ENCODE measurements at places on chromosomes 5 and 9. TPM values are rescaled to one million over a fixed set of nuclear protein-coding genes. Genes with fewer than 3 reads are reported as not detected.

Gene PCDHGC3
- total RNA-seq = 6.9 TPM

Gene TLX3
- total RNA-seq = not detected

GRCh38 chr5:1008451-1009358 is at the start of gene NKD2:
TSS of gene NKD2 (plus strand) at chr5:1008802. CDS start at chr5:1009058, 256 bp downstream.
- peak; percentile 45 for DNase-seq

DNA sequence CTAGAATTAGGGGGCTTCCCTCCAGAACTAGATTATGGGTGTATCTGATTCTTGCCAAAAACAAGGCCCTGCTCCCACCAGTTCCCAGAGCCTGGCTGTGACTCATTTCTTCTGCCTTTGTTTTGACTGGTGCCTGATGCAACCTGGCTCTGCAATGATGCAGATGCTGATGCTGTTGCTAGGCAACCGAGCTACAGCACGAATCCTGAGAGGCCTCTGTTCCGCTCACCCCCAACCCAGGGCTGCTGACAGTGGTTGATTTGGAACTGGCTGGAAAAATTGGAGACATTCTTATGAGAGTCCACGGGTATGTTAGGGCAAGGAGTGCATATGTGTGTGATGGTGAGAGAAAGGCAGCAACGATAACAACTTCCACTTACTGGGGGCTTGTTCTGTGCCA is 100.3 kb downstream of the NSG2 start:
- DNase-seq = no peak

- no peak for DNase-seq
Measured at GRCh38 chr9:80796632-80797031, 892.7 kb downstream of the TLE1 start.

GRCh38 chr9:18907927-18908625 is 124.9 kb downstream of the SAXO1 start:
- DNase-seq = no peak

Gene CREB3
- 35.2 TPM for total RNA-seq

DNA sequence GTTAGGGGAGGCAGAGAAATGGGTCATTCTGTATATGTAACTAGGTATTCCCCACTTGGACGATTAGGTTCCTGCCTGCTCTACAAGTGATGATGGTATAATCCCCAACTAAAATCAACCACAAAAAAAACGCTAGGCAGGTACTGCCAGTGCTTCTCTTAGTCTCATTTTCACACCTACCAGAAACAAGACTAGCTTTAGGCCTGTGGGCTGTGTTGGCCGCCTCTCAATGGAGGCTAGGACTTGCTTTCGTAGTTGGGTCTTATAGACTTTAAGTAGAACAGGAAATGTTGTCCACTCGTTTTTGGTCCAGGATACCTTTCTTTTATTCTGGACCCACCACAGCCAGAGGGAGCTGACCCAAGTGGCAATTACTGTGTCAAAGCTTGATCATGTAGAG is 111.8 kb downstream of the UNC13B start:
- no peak for DNase-seq

- no peak for DNase-seq
Measured at GRCh38 chr9:129323376-129323998, 145.4 kb upstream of the IER5L start.

- DNase-seq = no peak
Measured at GRCh38 chr9:123834889-123835562, 94.9 kb downstream of the DENND1A start.

GRCh38 chr5:86971034-86971571 is 296.6 kb upstream of the RASA1 start:
- DNase-seq = no peak

DNA sequence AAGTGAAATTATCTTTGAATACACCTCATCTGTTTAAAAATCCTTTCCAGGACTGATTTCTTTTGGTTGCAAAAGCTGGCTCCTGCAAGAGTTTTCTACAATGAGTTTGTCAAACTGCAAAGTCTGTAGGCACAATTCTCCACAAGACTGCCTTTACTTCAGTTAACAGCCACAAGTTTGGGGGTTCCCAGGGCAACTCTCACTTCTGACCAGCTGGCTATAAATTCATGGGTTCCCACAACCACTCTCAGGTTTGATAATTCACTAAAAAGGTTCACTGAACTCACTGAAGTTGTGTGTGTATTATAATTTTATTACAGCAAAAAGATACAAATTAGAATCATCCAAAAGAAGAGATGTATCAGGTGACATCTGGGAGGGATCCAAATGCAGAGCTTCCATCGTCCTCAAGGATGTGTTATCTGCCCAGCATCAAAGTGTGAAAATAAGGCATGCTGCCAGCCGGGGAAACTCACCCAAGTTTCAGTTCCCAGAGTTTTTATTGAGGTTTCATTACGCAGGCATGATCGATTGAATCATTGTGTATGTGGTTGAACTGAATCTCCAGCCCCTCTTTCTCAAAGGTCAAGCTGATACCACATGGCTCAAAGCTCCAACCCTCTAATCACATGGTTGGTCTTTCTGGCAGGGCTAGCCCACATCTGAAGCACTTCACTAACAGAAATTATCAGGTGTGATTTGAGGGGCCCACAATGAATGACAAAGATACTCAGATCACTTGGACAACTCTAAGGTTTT is 19.0 kb upstream of the PSIP1 start:
- DNase-seq = no peak

DNA sequence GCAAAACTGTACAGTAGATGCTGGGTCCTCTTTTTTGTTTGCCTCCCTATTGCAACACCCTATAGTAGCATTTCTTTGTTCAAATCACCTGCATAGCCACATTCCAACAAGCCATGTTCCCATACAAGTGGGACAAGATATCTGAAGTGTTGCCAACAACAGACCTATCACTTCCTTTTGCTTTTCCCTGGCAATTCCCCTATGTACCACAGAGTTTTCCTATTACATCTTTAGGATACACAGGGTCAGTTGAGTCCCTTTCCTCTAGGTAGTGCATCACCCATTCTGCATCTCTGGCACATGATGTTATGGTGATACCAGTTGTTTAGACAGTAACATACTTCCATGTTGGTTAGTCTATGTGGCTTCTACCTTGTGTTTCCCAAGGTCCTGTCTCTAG is 125.1 kb upstream of the FBXL7 start:
- no peak for DNase-seq

DNA sequence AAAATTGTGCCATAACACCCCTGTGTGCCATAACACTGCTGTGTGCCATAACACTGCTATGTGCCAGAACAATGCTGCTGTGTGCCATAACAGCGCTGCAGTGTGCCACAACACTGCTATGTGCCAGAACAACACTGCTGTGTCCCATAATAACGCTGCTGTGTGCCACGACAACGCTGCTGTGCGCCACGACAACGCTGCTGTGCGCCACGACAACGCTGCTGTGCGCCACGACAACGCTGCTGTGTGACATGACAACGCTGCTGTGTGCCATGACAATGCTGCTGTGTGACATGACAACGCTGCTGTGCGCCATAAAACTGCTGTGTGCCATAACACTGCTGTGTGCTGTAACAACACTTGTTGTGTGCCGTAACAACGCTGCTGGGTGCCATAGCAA is 25.9 kb downstream of the CFAP90 start:
- DNase-seq = no peak

Gene LRRTM2
- total RNA-seq = 0.17 TPM

DNA sequence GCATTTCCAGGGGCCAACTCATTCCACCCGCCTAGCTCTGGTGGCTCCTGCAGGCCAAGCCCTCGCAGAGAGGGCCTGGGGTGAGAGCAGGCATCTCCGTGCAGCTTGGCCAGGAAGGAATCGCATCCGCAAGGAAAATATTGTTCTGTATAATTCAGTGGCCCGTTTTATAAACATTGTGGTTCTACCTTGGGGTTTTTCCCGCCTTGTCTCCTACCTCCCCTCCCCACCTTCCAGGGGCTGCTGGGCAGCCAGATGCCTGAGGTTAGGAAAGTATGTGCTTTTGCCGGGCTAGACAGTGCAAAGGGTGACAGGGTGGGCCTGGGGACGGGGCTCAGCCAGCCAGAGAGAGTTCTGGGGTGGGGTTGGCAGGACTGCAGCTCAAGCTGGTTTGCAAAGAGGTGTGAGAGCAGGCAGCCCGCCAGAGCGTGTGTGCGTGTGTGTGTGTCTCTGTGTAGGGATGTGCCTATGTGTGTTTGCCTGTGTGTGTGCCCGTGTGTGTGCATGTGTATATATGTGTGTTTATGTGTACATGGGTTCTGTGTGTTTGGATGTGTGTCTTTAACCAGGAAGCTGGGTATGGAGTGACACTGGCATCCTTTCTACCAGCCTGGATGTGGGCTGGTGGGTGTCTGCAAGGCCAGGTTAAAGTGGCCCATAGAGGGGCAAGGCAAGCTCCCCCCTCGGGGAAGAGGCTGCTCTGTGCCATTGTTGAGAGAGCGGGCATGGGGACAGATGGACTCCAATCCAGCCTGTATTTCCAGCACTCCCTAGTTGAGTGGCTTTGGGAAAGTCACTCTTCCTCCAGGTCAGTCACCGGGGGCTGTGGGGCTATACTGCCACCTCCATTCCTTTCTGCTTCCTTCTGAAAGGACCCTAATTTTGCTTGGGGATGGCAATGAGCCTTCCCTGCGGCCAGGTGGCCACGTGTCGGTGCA is 10.6 kb upstream of the SLC2A6 start:
- DNase-seq = no peak

Gene LOX
- 11.8 TPM for total RNA-seq

- DNase-seq = no peak
Measured at GRCh38 chr5:83703059-83703458, 17.6 kb downstream of the HAPLN1 start.

GRCh38 chr5:160207061-160207460 is 22.2 kb upstream of the FABP6 start:
- no peak for DNase-seq

Gene C7
- total RNA-seq = 76.1 TPM

Gene C6
- 387 TPM for total RNA-seq

Gene SPATA31A1
- total RNA-seq = not detected

DNA sequence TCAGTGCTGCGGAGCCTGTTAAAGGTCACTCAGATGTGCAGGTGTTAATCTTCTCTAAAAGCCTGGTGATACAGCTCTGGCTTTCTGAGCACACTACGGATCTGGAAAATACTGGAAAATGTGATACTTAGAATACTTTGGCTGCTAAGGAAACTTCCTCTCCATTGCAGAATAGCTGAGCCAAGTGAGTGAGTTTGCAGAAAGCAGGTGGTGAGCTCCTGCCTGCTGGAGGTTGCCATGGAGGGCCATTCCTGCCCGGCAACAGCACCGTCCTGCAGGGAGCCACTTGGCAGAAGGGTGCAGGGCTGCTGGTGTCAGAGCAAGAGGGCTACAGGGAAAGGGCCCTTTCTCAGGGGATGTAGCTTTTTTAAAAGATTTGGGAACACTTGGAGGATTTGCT is 40.7 kb downstream of the SECISBP2 start:
- DNase-seq = peak; percentile 42

Gene SCGB3A2
- not detected for total RNA-seq

Gene PCDHGB3
- total RNA-seq = 0.79 TPM

- no peak for DNase-seq
Measured at GRCh38 chr9:134333874-134334581, 7.8 kb downstream of the RXRA start.

DNA sequence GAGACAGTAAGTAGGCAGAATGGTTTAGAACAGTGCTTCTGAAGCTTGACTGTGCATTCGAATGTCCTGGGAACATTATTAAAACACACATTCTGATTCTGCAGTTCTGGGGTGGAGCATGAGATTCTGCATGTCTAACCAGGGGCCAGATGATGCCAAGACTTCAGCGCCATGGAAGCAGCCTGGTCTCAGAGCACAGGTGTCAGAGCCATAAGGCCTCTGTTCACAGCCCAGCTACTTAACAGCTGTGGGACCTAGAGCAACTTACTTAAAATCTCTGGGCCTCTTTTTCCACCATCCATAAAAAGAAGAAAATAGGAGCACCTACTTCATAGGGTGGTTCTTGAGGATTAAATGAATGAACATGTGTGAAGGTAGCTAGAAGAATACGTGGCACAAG is 84.0 kb downstream of the GNAQ start:
- DNase-seq = no peak

DNA sequence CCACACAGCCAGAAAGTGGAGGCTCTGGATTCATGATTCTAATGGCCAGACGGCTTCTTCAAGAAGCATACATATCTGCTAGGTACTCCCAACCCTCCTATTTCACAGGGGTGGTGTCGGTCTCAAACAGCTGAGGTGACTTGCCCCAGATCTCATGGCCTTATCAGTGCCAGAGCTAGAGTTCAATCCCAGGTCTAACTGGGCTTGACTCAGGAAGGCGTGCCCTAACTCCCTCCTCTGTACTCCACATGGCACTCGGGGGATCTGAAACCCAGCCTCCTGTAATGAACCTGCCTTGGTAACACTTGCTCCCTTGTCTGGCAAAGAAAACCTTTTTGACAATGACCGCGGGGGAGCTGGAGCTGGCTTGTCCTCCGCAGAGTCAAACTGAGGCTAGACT is 2.1 kb downstream of the QRFP start:
- no peak for DNase-seq

GRCh38 chr5:151770383-151771258 is 1.1 kb upstream of the G3BP1 start:
- DNase-seq = peak; percentile 78

Gene BARHL1
- not detected for total RNA-seq

Gene RORB
- not detected for total RNA-seq

- peak; percentile 55 for DNase-seq
Measured at GRCh38 chr5:64147849-64148441, 17.7 kb upstream of the RNF180 start.

Gene LECT2
- total RNA-seq = 61.8 TPM

Gene NTMT1
- total RNA-seq = 28.3 TPM

Gene CARTPT
- total RNA-seq = not detected

Gene IFNA21
- total RNA-seq = not detected

Gene FGF1
- 0.31 TPM for total RNA-seq

GRCh38 chr5:60370508-60370907 is 329.5 kb downstream of the DEPDC1B start:
- DNase-seq = no peak

Gene UGT3A1
- total RNA-seq = 34.3 TPM

Gene THOC3
- total RNA-seq = 22.2 TPM

Gene TMEFF1
- total RNA-seq = not detected

GRCh38 chr5:68337235-68337634 is 121.7 kb downstream of the PIK3R1 start:
- no peak for DNase-seq

GRCh38 chr9:26870292-26870691 is 22.3 kb downstream of the CAAP1 start:
- DNase-seq = no peak

Gene PTGR1
- 567 TPM for total RNA-seq

- no peak for DNase-seq
Measured at GRCh38 chr9:17839776-17840175, 260.9 kb downstream of the SH3GL2 start.

GRCh38 chr5:102481054-102481715 is 17.6 kb downstream of the SLCO6A1 start:
- DNase-seq = no peak

Gene MLANA
- total RNA-seq = not detected

GRCh38 chr5:72130351-72130761 is 23.1 kb downstream of the MAP1B start:
- no peak for DNase-seq

- DNase-seq = no peak
Measured at GRCh38 chr9:121023064-121023463, 27.0 kb downstream of the C5 start.

DNA sequence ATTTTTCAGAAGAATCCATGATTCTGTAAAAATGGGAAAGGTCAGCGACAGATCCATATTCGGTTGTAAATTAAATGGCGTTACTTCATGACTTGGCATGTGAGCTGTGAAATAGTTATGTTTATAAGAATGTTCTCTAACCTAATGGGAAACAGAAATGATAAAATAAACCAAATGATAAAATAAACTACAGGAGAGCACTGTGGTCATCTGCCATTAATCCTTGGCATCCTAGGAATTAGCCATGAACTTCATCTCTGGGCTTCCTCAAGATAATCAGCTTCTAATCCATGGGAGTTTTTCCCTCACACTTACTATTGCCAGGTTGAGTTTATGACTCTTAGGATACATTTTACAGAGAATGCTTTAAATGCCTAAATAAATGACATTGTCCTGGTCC is 94.6 kb upstream of the SLC30A5 start:
- DNase-seq = no peak

Gene SLC4A9
- not detected for total RNA-seq

Measured in right lobe of liver (tissue), 6 donors.